GM23248 (cell line): ENCODE measurements at places on chromosomes 11 and 22. TPM values are rescaled to one million over a fixed set of nuclear protein-coding genes. Genes with fewer than 3 reads are reported as not detected.

MMP27 gene
- polyA plus RNA-seq = 0.09 TPM in 1 of 2 replicates, not detected in the other

GRCh38 chr11:69299023-69299461 lies 5.1 kb downstream of the MYEOV start:
- peak; percentile 38 for DNase-seq

INPPL1 gene
- 24.9 and 28.4 TPM in 2 replicates for polyA plus RNA-seq

- peak; percentile 3 for DNase-seq
Observed at GRCh38 chr11:34744511-34744910, 123.6 kb downstream of the EHF start.

- peak; percentile 75 for DNase-seq
Observed at GRCh38 chr11:128299132-128299726, 288.1 kb downstream of the ETS1 start.

FGF19 gene
- not detected in 2 replicates for polyA plus RNA-seq

HSD17B12 gene
- polyA plus RNA-seq = 105 and 111 TPM in 2 replicates

LGALS1 gene
- 6,727 and 6,984 TPM in 2 replicates for polyA plus RNA-seq

DNA sequence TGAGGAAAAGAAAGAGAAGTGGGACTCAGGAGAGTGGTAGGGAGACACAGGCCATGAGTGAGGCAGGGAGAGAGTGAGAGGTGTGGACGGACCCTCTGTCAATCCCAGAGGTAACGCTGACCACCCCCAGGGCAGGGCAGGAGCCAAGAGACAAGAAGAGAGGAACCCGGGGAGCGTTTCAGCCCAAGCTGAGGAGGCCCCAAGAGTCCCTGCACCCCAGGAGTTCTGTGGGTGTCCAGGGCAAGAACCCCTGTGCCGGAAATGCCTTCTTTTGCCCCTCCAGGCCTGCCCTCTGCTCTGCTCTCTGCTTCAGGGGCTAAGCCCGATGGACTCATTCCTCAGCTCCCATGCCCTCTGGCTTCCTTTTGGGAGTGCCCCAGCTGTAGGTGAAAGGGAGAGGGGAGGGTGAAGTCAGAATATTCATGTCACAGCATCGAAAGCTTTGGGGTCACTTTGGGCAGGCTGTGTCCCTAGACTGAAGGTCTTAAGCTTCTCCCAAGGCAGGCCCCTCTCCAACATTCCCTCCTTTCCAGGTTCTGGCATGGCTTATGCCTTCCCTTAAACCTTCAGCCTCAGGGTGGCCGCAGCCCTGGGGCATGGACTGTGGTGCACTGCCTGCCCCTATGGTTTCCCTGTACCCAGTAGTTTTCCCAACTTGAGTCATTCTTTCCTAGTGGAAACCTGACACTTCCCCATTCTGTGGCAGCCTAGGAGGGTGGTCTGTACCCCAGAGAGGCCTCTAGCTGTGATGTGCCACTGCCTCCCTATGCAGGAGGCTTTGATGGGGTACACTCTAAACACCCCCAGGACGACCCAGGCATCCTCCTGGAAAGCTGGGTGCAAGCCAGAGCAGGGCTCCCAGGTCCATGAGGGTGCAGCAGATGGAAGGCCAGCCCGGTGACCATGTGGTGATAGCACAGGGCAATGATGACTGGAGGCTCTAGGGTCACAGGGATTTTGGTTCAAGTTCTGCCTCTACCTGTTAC lies 27.1 kb downstream of the MYEOV start:
- DNase-seq = peak; percentile 47

DNA sequence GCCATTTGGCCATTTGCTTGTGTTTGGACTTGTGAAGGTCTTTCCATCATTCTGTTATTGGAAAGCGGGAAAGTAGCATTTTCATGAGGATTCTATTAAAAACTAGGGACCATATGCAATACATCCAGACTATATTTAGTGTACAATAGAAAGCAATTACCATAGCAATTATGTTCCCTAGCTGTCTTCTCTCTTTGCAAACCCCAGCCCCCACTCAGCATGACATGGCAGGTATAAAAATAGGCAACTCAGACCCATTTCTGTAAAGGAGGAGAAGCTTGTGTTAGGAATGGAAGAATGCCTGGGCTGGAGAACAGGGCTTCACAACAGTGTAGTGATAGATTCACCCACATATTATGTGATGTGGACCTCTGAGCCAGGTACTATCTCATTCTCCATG lies 12.4 kb downstream of the OR51B6 start:
- peak; percentile 13 for DNase-seq

MRGPRX3 gene
- polyA plus RNA-seq = not detected in 2 replicates

MOV10L1 gene
- polyA plus RNA-seq = not detected in 2 replicates

- DNase-seq = peak; percentile 88
Observed at GRCh38 chr11:86869966-86870570, 69.7 kb downstream of the PRSS23 start.
